ENCODE measurements at places on chromosomes 4 and X. TPM values are rescaled to one million over a fixed set of nuclear protein-coding genes. Genes with fewer than 3 reads are reported as not detected.

The MRFAP1L1 gene
- 41.6 TPM for total RNA-seq

The ATP2B3 gene
- total RNA-seq, result not detected

The AMBN gene
- total RNA-seq, result not detected

The SPANXA2 gene
- not detected for total RNA-seq

The GLRB gene
- 25.9 TPM for total RNA-seq

The UGT2B10 gene
- not detected for total RNA-seq

The EXOC1L gene
- total RNA-seq, result not detected

The GYG2 gene
- 10.6 TPM for total RNA-seq

The ADH1A gene
- not detected for total RNA-seq

The XK gene
- total RNA-seq, result 0.17 TPM

The DGKK gene
- not detected for total RNA-seq

The XKRX gene
- total RNA-seq, result under 0.01 TPM

The FABP2 gene
- total RNA-seq, result not detected

The SMIM10L2A gene
- 0.66 TPM for total RNA-seq

The XAGE2 gene
- total RNA-seq, result not detected

The PABPC1L2A gene
- total RNA-seq, result not detected

The KIF4A gene
- total RNA-seq, result 5.6 TPM

The GPR173 gene
- 2.3 TPM for total RNA-seq

The TMEM271 gene
- total RNA-seq, result not detected
